Stomach (tissue), 19 donors: ENCODE measurements at places on chromosomes 12 and 14. TPM values are rescaled to one million over a fixed set of nuclear protein-coding genes. Genes with fewer than 3 reads are reported as not detected.

GRCh38 chr14:105860615-105861580, 334.5 kb downstream of the TMEM121 start:
- no peaks in the 10 kb centered on the region for H3K27me3 ChIP-seq
- no peak overlapping the region for H3K4me3 ChIP-seq
- H3K4me1 ChIP-seq = no peaks in the 10 kb centered on the region
- no peaks in the 10 kb centered on the region for H3K36me3 ChIP-seq

- no peak overlapping the region for H3K4me3 ChIP-seq
- H3K4me1 ChIP-seq = no peaks in the 10 kb centered on the region
- H3K27me3 ChIP-seq = no peaks in the 10 kb centered on the region
- DNase-seq = no peak
These were observed 77.2 kb upstream of the DCD start for GRCh38 chr12:54725233-54725843.

DNA sequence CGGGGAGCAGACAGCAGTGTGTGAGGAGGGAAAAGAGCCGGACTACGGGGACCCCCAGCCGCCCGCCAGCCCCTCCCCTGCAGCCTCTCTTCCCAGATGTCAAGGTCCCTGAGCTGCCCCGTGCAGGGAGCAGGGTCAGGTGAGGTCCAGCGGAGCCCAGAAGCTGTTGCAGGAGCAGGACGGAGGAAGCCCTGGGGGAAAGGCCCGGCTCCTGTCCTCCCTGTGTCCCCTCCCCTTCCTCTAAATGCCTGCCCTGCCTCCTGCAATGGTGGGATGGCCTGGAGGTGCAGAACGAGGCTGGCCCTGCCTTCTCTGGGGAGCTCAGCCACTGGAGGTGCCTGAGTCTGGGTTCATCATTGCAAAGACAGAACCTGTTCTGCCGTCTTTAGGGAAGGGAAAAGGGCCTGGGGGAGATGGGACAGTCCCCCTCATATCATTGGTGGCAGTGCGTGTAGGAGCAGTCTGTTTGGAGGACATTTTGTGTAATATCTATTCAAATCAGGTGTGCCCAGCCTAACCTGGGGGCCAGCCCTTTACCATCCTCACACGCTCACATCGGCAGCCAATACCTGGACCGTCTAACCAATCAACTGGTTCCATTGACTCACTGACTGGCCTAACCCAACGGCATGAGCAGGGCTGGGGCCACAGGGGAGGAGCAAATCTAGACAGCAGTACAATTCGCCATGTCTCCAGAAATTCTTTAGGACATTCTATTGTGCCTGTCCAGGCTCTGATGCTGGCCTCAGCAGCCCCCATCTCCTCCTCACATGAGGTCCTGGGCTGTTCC, 364.1 kb upstream of the SFSWAP start:
- no peak for DNase-seq
- no peaks in the 10 kb centered on the region for H3K4me1 ChIP-seq
- H3K27ac ChIP-seq = no peak overlapping the region
- peaks cover 56% of the 10 kb centered on the region for H3K27me3 ChIP-seq
- no peaks in the 10 kb centered on the region for H3K36me3 ChIP-seq

GRCh38 chr14:61549425-61549824, 145.9 kb upstream of the HIF1A start:
- peaks cover 28% of the 10 kb centered on the region for H3K4me1 ChIP-seq
- no peaks in the 10 kb centered on the region for H3K27me3 ChIP-seq
- H3K36me3 ChIP-seq = peaks cover 19% of the 10 kb centered on the region
- H3K4me3 ChIP-seq = no peak overlapping the region

KRT74 gene
- total RNA-seq = not detected

DNA sequence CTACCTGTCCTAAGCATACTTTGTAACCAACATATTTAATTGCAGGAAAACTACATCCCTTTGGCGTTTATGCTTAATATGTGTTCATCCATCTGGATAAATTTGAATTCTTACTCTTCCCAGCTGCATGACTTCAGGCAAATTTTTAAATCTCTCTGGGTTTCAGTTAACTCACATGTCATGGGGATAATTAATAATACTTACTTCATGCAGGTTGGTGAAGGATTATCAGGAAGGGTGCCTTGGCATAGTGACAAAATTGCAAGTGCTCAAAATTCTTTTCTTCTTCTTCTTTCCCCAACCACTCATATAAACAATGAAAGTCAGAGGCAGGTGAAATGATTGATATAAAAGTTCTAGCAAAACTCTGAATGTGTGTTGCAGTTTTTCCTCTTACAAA, 15.9 kb downstream of the SYT10 start:
- H3K27me3 ChIP-seq = no peaks in the 10 kb centered on the region
- no peak overlapping the region for H3K4me3 ChIP-seq
- no peaks in the 10 kb centered on the region for H3K4me1 ChIP-seq
- no peaks in the 10 kb centered on the region for H3K36me3 ChIP-seq
- no peak for DNase-seq
